ENCODE measurements at places on chromosomes 6 and 20.

DNA sequence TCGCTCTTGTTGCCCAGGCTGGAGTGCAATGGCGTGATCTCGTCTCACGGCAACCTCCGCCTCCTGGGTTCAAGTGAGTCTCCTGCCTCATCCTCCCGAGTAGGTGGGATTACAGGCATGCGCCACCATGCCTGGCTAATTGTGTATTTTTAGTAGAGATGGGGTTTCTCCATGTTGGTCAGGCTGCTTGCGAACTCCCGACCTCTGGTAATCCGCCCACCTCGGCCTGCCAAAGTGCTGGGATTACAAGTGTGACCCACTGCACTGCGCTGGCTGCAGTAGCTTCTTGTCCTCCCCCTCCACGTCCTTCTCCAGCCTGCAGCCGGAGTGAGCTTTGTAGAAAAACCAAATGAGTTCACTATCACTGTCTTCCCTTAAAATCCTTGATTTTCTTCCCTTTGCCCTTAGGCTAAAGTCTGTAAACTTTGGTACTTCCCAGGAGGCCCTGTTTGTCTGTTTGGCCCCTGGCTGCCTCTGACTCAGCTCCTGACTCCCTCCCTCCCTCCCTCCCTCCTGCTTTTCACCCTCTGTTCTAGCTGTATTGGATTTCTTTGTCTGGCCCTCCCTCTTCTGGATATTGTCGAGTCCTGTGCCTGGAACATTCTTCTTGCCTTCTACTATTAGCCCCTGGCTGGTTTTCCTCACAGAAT lies 12.9 kb downstream of the PARD6B start:
- peak; percentile 96 for DNase-seq

DNA sequence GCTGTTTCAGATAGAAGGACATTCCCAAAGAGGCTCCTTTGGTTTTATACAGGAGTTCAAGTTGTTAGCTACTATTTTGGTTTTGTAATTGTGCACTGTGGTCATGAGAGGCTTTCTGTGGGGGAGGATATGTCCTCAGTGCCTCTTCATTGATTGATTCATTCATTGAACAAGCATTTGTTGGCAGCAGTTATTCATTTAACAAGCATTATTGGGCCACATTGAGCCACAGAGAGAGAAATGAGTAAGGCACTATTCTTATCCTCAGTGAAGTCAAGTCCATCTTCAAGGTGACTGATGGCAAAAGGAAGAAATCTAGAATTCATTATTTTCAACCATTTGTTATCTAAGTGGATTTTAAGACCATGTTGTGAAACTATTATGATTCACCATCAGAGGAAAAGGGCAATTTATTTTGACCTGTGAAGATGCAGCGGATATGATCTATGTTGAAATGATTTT lies 697.2 kb upstream of the CITED2 start:
- DNase-seq, result no peak

DNA sequence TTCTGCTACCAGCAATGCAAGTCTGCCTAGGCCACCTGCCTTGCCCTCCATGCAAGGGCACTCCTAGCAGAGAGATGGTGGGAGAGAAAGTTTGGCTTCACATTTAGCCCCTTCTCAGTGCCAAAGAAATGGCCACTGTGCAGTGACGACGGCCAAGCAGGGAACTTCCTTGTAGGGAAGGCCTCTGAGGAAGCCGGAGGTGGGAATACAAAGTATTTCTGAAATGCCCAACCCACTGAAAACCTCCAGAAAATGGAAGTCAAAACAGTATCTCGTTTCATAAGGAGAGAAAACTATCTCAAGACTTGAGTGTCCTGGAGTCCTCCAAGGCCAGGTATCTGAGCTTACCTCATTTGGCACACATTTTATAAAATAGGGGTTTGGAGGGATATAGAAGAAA lies 42.7 kb downstream of the JAG1 start:
- DNase-seq, result no peak

GRCh38 chr6:158666628-158667359 lies 16.9 kb downstream of the SYTL3 start:
- no peak for DNase-seq

- DNase-seq, result no peak
These were observed 8.7 kb upstream of the ZSCAN12 start for GRCh38 chr6:28408076-28408802.

- DNase-seq, result no peak
These were observed 19.0 kb downstream of the HIVEP1 start for GRCh38 chr6:12030993-12031550.

DNA sequence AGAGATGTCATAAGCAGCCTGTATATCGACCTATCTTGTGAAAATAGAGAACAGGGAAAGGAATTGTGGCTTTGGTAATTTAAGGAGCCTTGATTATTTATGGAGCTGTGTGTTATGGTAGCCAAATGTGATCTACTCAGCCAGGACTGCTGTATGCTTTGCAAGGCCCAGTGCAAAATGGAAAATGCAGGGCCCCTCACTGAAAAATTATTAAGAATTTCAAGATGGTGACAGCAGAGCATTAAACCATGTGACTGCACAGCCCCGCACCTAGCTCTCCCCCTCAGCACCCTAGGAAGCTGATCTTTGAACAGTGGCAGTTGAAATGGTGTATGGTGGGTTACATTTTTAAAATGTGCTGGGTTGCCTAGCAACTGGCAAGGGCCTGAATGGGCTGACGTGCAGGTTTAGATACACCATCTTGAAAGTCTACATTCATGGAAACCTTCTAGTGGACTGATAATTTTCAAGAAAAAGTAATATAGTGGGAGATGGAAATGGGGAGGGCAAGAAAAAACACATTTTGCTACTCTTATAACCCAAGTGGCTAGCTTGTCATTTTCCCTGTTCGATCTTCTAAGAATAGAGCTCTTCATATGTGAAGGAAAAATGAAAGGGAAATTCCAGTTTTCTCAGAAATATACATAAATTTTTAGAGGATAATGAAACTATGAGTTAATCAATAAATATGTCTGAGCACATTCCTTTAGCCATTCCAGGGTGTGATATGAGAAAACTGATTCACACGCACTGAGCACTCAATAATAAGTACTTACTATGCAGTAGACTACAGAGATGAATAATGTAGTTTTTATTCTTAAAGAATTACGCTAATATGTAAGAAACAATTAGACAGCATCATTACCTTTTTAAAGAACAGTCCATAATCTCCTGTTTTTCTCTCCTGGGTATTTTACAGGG lies 208.0 kb downstream of the ARHGAP18 start:
- no peak for DNase-seq
